Fibroblast of skin of left quadriceps (primary cell): ENCODE measurements at places on chromosomes 4 and X.
A peak's percentile ranks its signal among the peaks of the same experiment; 100 is the strongest.

- peak; percentile 14 for DNase-seq
These were observed 36.1 kb upstream of the DOCK11 start for GRCh38 chrX:118459494-118459893.

DNA sequence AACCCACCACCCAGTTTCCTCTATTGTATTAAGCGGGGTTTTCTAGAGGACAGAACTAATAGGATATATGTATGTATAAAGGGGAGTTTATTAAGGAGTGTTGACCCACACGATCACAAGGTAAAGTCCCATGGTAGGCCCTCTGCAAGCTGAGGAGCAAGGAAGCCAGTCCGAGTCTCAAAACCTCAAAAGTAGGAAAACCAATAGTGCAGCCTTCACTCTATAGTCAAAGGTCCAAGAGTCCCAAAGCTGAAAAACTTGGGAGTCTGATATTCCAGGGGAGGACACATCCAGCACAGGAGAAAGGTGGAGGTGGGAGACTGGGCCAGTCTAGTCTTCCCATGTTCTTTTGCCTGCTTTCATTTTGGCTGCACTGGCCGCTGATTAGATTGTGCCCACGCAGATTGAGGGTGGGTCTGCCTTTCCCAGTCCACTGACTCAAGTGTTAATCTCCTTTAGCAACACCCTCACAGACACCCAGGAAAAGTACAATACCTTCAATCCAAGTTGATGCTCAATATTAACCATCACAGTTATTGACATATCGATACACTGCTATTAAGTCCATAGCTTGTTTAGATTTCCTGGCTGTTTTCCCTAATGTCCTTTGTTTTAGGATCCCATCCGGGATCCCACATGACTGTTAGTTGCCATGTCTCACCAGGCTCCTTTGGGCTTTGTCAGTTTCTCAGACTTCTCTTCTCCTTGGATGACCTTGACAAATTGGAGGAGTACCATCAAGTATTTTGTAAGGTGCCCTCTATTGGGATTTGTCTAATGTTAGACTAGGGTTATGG lies 12.2 kb downstream of the UCHL1 start:
- DNase-seq = no peak

DNA sequence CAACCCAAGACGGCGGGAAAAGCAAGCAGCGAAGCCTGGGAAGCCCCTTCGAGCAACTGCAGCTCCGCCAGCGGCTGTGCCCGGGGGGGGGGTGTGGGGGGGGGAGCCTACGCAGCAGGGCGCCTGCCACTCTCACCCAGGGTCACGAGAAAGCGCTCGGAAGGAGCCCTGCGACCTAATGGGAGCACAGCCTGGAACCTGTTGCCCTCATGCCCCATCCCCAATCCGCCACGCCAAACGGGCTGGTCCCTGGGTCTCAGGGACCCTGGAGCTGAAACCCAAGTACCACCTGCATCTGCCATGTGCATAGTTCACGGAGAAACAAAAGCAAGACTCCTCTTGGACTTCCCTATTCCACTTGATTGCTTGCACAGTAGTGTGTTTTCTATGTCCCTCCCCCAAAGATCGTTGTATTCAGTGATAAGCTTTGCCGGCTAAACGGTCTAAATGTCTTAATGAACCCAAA lies 359 bp upstream of the GAB3 start:
- DNase-seq = no peak

- DNase-seq = no peak
These were observed 64.2 kb upstream of the MAP3K15 start for GRCh38 chrX:19579485-19579884.

DNA sequence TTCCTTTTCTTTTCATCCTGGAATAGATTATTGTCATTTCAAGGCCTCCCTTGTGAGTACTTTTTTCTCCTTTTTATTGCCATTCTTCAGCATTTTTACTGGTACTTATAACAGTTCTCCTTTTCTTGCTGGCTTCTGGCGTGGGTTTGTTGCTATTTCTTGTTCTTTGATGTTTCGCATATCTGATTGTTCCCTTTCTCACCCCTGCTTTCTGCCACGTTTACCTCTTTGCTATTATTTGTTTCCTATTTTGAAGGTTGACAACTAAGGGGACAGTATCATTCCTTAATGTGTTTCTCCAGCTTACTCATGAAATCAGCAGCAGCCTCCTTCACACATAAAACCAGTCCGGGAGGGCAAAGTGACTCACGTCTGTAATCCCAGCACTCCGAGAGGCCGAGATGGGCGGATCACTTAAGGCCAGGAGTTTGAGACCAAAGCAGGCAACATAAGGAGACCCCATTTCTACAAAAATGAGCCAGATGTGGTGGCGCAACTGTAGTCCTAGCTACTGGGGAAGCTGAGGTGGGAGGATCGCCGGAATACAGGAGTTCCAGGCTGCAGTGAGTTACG lies 72.6 kb downstream of the DMD start:
- no peak for DNase-seq

DNA sequence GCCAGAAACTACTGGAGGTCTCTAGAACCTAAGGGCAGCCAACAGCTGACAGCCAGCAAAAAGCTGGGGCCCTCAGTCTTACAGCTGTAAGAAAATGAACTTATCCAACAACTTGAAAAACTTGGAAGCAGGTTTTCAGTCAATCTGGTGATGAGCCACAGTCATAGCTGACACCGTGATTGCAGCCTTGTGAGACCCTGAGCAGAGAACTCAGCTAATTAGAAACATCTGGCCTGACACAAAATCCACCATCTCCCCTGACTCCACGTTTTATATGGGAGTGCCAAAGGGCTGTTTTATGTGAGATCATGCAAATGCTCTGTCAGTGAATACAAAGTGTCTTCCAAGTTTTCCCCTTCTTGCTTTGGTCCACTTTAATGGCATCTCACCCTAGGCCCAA lies 198.8 kb upstream of the DCAF8L1 start:
- peak; percentile 3 for DNase-seq

DNA sequence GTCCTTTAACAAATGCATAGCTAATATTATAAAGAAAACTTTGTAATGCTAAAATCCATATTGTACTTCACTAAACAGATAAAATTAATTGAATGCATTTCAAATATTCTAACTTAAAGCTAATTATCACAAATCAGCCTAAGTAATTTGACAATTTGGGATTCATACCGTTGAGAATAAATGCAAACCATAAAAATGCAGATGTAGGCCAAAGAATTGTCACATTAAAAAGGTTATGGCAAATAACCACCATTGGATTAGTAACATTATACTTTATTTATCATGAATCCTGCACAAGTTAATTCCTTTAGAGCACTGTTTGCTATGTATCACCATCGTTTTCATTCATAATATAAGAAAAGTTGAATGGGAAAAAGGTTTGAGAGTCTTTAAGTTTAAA lies 301.0 kb downstream of the LDB2 start:
- no peak for DNase-seq

- no peak for DNase-seq
These were observed 52.3 kb upstream of the PDK3 start for GRCh38 chrX:24412637-24413363.

GRCh38 chr4:11218692-11219091 lies 210.0 kb downstream of the HS3ST1 start:
- DNase-seq = no peak

DNA sequence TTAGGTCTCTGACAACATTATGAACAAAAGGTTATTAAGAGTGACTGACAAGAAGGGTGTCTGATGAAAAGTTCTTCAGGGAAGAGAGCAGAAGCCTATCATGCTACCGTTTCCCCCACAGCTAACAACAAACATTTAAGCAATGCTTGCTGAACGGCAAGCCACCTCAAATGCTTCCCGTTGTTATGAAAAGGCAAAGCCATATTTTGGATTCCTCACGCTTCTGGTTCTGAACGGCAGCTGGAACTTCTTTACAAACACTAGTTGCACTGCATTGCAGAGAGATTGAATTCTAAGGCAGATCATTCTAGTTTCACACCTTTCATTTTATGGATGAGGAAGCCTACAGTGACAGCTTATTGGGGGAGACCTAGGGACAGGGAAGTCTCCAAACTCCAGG lies 48.6 kb upstream of the NAP1L5 start:
- DNase-seq = no peak

GRCh38 chr4:67332627-67333026 lies 212.7 kb downstream of the CENPC start:
- DNase-seq = no peak

DNA sequence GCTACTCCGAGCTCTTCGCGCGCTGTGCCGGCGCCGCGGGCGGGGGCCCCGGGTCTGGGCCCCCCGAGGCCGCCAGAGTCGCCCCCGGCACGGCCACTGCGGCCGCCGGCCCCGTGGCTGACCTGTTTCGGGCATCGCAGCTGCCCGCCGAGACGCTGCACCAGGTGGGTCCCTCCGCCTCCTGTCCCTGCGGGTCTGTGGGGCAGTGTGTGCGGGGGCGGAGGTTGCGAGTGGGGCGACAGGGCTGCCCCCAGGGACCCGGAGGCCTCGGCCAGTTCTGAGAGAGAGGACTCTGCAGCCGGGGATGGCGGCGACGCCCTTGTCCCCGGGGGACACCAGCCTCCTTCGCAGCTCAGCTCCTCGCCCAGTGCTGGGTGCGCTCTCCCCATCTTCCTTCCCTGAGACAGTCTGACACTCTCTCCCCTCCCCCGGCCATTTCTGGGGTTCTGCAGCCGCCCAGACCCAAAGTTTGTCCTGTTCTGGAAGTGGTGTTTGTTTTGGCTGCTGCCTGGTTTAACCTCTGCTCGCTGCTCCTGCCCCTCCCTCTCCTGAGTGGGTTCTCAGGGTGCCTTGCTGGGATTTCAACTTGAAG lies 609 bp downstream of the REPS2 start:
- DNase-seq = no peak

GRCh38 chr4:140875746-140876452 lies 119.7 kb upstream of the TBC1D9 start:
- DNase-seq = no peak

DNA sequence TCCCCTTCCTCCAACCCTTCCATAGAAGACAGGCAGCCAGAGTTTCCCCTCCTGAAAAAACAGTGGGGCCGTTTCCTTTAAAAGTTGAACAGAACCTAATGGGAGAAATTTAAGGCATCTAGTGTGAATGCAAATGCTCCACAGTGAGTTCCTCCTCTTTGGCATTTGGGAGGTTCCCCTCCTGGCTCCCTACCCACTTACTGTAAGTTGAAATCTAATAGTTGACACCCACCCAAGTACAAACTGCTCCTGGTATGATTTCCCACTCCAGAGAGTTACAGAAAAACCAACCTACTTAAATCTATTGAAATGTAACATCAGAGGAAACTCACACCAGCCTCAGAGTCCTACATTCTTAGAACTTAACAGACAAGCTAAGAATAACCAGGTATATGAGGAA lies 17.6 kb downstream of the ENPEP start:
- DNase-seq = no peak

GRCh38 chr4:122732329-122733026 lies at the start of gene BBS12:
Gene BBS12 (plus strand): TSS chr4:122732704. CDS start chr4:122741893, 9,189 bp downstream.
- peak; percentile 100 for DNase-seq

DNA sequence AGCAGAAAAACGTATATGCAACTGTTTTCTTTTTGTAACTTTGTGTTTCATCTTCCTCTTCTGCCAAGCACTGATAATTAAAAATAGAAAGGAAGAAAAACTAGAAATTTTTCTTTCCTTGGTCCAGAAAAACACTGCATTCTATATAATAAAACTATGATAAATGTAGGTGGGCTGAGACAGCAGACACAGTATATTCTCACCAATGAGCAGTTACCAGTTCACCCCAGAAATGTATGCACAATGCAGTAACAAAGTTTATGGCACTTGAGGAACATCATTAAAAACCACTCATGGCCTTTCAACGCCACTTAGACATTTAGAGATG lies 79.4 kb downstream of the FAT1 start:
- no peak for DNase-seq

- DNase-seq = no peak
These were observed 58.4 kb downstream of the SYNPO2 start for GRCh38 chr4:118947095-118947494.

DNA sequence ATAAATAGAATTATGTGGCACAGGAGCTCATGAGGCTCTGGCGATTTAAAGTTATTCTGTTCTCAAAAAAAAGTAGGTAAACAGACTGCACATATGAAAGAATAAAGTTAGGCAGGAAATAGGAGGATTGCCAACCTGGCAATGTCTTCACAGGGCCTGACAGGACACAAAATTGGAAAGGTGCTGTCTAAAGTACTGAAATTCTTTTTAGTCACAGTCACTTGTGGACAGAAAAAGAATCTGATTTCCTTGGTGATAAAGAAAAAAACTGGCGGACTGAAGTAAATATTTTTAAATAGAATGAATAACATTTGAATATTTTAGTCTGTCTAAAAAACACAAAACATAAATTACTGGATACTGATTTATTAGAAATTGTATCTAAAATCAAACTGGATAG lies 124.4 kb downstream of the VEGFC start:
- no peak for DNase-seq

DNA sequence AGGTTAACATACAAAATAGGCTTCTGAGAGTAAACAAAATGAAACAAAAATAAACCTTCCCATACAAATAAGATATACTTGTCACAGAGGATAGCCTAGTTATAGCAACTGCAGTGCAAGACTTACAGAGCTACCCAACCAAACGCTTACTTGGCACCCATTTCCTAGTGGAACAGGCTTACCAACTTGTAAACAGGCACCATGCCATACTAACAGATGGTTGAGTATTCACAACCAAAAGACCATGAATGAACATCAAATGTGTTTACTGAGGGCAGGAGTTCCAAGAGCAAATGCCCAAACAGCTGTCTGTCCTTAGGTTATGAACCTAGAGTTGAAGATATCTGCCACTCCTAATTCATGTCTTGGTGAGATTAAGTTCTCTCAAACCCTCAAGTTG lies 2629.2 kb downstream of the PCDH7 start:
- no peak for DNase-seq

DNA sequence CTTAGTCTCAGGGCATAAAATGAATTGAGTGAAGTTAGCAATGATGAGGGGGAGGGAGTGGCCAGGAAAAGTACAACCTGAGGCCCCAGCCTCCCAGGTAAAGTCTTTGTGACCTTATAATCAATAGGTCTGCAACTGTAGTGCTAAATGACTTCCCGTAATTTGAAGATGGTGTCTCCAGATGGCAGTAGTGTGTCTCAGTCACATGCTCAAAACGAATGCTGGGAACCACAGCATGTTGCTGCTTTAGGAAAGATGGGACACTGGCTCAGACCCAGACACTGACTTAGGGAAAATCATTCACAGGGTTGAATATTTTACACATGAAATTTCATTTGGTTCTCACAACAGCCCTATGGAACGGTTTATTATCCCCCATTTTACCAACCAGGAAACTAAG lies 10.3 kb downstream of the SRPX2 start:
- no peak for DNase-seq

DNA sequence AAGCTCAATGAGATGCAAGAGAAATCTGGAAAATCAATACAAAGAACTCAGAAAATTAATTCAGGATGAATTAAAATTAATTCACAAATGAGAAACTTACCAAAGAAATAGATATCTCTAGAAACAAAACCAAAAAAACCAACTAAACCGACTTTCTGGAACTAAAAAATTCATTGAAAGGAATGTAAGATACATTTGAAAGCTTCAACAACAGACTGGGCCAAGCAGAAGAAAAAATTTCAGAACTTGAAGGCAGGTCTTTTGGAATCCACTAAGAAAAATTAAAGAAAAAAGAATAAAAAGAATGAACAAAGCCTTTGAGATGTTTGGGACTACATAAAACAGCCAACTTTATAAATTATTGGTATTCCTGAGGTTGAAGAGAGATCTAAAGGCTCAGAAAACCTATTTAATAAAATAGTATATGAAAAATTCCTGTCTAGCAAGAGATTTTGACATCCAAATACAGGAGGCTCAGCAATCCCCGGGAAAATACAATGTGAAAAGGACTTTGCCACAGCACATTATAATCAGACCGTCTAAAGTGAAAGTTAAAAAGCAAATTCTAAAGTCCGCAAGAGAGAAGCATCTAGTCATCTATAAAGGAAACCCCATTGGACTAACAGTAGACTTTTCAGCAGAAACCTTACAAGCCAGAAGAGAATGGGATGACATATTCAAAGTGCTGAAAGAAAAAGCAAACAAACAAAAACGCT lies 44.2 kb downstream of the NAT8L start:
- no peak for DNase-seq
